GM06990 (cell line): ENCODE measurements at places on chromosomes 5 and 9.

- DNase-seq: peak; percentile 79
These were observed 46.7 kb downstream of the VAV2 start for GRCh38 chr9:133945314-133945975.

- no peak for DNase-seq
These were observed 269.8 kb downstream of the GADD45G start for GRCh38 chr9:89874351-89875321.

- DNase-seq: no peak
These were observed 3.2 kb downstream of the TOR4A start for GRCh38 chr9:137280474-137281344.

GRCh38 chr5:77590347-77590746 lies 48.2 kb downstream of the OTP start:
- peak; percentile 55 for DNase-seq

- peak; percentile 28 for DNase-seq
These were observed 160.0 kb downstream of the RMI1 start for GRCh38 chr9:84140535-84141101.

- DNase-seq: peak; percentile 12
These were observed 421.7 kb downstream of the SPATA31D1 start for GRCh38 chr9:82410306-82410705.

- peak; percentile 88 for DNase-seq
These were observed at the start of gene IER5L for GRCh38 chr9:129177791-129178567. Gene IER5L, minus strand, starts transcription at chr9:129178261. Its CDS starts 209 bp downstream, at chr9:129178052.

GRCh38 chr5:147384346-147385193 lies 125.3 kb downstream of the DPYSL3 start:
- no peak for DNase-seq

DNA sequence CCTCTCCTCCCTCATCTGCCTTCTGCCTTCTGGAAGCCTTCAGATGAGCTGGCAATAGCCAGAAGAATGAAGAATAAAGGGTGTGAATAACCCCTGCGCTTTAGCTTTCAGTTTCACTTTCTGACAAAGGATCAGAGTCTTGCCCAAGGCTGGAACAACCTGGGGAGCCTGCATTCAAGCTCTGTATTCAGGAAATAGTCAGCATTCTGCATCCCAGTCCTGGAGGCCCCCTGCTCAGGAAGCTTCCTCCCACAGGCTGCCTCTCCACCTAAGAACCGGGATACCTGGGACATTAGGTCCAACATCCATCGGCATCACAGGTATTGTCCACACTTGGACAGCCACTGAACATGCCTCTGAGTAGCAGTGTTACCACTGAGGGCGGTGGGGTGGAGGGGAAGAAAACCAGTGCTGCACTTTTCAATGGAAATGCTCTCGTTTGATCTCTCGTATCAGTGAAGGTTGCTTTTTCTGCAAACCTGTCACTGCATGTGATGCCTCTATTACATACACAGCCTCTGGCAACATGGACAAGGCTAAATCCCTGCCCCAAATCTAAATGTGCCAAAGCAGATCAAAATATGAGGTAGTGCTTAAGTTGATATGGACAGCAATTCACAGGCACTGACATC lies 39.8 kb upstream of the ACO1 start:
- no peak for DNase-seq

- no peak for DNase-seq
These were observed 68.5 kb downstream of the MCTP1 start for GRCh38 chr5:95216136-95216955.

DNA sequence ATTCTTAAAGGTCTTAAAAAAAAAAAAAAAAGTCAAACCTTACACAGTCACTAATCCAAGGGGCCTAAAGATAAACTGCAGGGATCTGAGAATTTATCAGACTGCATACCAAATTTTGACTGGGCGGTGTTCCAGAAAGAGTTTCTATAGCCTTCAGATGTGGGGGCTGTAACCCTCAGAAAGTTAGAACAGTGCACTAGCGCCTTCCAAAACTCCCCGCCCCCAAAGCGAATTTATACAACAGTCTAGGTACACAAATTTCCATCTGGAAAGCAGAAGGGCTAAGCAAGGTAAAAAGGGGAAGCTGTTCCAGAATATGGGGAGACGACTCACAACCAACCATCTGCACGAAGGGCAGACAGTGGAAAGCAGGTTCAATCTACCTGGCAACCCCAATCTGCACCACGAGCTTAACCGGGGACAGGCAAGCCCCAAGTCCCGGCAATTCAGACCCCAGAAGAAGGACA lies 813 bp downstream of the ERMP1 start:
- DNase-seq: no peak
